ENCODE measurements at places on chromosomes 12 and 14.

DNA sequence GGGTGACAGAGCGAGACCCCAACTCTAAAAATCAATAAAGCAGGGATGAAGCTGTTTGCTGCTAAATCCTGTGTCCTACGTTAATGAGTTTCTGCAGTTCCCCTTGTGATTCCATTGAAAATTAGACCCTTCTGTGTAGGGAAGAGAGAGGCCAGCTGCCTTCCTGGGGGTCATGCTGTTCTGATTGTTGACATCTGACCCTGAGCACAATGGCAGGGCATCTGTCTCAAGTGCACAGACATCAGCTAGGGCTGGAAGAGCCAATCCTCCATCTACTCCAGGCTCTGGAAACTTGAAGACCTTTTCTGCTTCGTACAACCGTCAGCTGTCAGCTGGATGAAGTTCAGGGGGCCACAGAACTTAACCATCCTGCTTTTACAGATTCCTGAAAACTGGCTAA lies 10.1 kb downstream of the FBXL14 start:
- no peak for DNase-seq

DNA sequence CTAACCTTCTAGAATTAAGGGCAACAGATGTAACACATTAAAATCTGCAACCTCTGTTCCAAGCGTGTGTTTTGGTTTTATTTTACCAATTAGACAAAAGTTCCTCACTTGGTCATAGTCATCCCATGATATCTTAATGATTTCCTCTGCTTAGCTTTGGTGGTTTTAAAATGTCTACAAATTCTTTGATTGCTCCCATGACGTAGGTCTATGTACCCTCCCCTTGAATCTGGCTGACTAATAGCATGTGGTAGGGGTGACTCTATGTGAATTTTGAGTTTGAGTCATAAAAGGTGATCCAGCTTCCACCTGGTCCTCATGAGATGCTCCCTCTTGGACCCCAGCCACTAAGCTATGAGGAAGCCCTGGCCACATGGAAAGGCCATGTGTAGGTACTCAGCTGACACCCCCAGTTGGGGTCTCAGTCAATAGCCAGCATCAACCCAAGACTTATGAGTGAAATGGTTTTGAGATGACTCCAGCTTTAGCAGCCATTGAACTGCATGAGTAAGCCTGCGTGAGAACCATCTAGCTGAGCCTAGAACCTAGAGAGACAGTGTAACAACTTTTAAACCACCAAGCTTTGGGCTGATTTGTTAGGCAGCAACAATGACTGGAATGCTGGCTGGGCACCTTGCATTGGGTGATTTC lies 247.1 kb downstream of the MSRB3 start:
- DNase-seq = no peak

DNA sequence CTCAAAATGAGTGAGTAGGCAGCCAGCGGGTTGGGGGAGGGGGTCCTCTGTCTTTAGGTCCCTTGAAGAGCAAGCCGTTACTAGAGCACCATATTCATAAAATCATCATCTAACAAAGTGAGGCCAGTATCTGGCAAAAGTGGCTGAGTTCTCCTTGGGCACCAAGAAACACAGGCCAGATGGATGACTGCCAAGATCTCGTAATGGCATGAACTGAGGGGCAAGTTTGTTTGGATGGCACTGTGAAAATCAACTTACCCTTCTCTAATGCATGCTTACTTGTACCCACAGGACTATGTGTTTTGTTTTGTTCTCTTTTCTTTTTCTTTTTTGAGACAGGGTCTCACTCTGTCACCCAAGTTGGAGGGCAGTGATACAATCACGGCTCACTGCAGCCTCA lies 41.6 kb downstream of the GNPTAB start:
- DNase-seq = no peak

- no peak for DNase-seq
Measured at GRCh38 chr14:55075628-55076175, 24.3 kb downstream of the MAPK1IP1L start.

DNA sequence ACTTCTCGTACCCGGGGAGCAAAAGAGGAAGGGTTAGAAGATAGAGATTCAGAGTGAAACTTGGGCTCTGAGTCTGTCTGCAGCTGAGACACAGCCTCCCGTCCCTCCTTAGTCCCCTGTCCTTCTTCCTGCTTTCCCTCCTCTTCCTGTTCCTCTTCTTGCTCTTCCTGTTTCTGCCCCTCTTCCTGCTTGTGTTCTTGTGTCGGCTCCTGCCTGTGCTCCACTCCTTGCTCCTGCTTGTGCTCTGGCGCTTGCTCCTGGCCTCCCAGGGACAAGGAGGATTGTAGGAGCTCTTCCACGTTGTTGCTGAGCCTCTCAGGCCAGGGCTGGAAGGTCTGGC lies 3.0 kb downstream of the ACRBP start:
- DNase-seq = no peak

GRCh38 chr14:99359906-99360305 lies 87.9 kb upstream of the BCL11B start:
- DNase-seq = no peak

GRCh38 chr14:82562881-82563280 lies 1029.2 kb upstream of the SEL1L start:
- no peak for DNase-seq

DNA sequence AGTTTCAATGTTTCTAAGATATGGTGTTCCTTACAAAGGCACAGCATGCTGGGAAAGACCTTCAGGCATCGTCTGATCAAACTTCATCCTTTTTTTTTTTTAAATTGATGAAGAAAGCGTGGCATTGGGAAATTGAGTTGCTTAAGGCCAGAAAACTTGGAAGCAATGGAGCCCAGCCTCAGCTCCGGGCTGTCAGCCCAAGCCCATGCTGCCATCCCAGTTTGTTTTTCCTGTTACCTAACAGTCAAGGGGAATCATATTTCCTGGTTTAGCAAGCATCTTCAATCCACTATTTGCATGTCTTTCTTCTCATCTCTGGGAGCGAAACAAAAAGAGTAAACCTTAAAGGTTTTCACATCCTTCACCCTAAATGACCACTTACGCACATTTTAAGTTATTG lies 200.2 kb downstream of the CHST11 start:
- no peak for DNase-seq

GRCh38 chr14:28102814-28103213 lies 663.8 kb upstream of the FOXG1 start:
- DNase-seq = no peak

DNA sequence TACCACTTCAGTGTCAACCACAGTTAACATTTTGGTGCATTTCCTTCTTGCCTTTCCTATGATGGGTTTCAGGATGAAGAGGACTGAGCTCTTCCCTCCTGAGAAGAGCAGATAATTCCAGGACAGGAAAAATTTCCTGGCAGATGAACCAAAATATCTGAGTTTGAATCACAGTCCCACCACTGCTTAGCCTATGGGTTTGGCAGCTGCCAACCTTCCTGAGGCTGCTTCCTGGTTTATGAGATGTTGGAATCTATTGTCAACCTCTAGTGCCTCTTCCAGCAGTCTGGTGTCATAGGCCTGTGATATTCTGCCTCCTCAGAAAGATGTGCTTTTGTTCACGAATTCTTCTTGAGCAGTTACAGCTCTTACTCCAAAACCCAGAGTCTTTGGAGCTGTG lies 197.4 kb upstream of the FRMD6 start:
- DNase-seq = no peak

- DNase-seq = no peak
Measured at GRCh38 chr14:67680121-67680602, 5.7 kb upstream of the VTI1B start.

DNA sequence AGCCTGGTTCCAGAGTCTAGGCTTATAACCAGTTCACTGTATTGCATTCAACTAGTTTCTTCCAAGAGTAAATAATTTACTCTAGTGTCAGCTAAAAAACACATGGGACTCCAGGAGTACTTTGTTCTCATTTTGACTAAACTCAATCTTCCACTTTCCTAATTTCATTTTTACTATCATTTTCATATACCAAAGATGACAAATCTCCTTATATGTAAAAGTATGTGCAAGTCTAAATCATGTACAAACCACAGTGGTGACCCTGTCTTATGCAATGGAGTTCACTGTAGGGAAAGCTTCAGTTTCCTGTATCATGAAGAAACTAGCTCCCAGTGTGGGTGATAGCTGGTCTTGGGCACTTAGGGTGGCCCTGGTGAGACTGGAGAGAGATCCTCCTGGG lies 151.6 kb downstream of the HELB start:
- DNase-seq = no peak
